Hematopoietic multipotent progenitor cell treated with erythropoietin and hydrocortisone succinate and interleukin-3 and kit ligand, for 6 days (in vitro differentiated cells): ENCODE measurements at places on chromosomes 6 and 20.

- DNase-seq, result peak; percentile 77
Measured at GRCh38 chr6:28330041-28330440, 5.9 kb downstream of the ZSCAN31 start.

DNA sequence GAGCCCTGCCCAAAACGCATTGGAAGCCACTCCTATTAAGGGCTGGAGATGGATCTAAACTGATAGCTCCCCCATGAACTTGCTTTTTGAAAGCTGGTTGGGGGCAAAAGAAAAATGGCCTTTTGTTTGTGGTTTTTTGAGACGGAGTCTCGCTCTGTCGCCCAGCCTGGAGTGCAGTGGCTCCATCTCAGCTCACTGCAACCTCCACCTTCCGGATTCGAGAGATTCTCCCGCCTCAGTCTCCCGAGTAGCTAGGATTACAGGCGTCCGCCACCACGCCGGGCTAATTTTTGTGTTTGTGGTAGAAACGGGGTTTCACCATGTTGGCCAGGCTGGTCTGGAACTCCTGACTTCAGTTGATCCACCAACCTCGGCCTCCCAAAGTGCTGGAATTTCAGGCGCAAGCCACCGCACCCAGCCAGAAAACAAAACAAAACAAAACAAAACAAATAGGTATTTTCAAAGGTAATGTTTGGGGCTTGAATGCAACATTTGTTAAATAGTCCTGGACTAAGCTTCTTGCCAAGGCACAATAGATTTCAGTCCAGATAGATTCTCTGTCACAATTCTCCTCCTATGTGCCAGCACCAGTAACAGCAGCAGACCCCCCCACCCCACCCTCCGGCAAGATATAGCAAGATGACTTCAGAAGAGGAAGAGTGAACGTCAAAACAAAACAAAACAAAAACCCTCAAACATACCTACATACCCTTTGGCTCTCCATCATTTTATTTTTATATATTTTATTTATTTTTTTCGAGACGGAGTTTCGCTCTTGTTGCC lies 26.5 kb upstream of the ABT1 start:
- peak; percentile 59 for DNase-seq

DNA sequence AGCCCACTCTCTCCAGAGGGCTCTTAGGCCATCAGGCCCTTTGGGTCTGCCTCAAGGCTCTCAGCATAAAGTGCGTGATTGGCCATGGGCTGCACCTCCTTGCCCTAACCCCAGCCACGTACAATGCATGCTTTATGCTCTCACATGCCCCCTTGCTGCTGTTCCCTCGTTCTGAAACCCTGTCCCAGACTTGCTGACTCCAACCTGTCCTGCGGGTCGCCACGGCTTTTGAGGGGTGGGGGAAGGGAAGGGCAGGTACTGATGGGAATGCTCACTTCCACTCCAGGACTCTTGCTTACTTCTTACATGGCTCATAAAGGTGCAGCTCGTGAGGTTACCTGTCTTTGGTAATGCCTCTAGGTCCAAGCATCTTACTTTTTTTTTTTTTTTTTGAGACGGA lies 6.0 kb downstream of the ARMC12 start:
- no peak for DNase-seq

- DNase-seq, result no peak
Measured at GRCh38 chr20:33784225-33784624, 26.9 kb upstream of the CHMP4B start.

DNA sequence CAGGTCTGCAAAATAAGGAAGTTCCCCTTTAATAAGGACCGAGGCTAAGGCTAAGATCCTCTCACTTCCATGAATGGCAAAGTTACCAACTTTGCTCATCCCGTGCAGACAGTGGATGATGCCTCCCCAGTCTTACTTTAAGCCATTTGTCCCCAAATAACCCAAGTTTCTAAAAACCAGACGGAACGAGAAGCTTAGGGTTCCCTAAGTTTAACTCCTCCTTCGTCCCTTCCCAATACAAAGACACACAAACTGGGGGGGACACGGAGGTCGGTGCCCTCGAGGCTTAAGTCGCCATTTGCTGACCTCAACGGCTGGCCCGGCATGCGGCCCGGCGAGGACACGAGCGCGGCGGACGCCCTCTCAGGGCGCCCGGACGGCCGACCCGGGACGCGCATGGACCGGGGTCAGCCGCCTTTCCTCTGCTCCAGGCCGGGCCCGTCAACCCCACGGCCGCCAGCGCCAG lies 527 bp downstream of the FBXO30 start:
- DNase-seq, result peak; percentile 68

- no peak for DNase-seq
Measured at GRCh38 chr20:40744818-40745175, 55.8 kb upstream of the MAFB start.

DNA sequence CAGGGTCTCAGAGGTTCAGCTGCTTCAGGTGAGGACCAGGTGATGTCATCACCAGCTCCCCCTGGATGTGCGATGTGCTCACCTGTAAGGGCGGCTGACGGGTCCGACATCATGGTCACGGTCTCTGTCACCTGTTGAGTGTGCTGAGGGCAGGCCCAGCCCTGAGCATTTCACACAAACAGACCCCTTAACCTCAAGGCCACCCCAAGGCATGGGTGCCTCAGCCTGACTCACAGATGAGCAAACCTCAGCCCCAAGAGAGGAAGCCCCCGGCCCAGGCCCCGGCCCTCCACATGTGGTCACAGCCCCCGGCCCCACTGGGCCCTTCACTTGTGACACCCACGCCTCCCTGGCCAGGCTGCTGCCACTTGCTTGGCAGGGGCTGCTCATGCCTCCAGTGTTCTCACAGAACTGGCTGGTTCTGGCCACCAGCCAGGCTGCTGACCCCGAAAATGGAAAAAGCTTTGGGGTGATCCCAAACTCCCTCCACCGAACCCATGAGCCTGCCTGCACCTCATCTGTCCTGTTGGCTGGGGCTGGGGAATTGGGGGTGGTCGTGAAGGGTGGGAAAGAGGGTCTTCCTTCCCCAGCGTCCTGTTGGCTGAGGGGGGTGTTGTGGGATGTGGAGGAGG lies 33.3 kb downstream of the PRR18 start:
- no peak for DNase-seq

DNA sequence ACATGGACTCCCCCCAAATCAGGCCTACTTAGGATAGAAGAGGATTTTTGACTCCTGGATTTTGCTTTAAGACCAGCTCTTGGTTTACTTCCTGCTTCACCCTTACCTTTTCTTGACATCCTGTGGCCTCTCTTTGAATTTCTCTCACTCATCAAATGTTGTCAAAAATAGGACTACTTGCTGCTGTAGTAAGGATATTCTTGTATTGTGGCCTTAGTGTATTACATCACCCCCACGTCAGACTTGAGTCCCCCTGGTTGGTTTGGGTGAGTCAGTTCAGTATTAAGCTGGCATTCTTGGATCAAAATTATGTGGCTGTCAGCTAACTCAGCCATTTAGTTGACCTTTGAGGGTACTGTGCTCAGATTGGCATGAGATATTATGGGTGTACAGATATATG lies 1.1 kb downstream of the TPX2 start:
- DNase-seq, result peak; percentile 54

- no peak for DNase-seq
Measured at GRCh38 chr6:144855812-144856531, 570.8 kb downstream of the UTRN start.

DNA sequence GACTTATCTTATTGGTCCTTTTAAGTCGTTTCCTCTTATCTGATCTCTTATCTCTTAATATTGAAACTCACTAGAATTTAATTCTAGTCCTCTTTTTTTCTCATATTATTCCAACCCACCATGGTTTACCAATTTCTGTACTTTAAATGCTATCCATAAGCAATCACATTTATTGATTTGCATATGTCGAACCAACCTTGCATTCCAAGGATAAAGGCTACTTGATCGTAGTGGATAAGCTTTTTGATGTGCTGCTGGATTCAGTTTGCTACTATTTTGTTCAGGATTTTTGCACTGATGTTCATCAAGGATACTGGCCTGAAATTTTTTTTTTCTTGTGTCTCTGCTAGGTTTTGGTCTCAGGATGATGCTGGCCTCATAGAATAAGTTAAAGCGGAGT lies 7.7 kb downstream of the DEFB125 start:
- no peak for DNase-seq

DNA sequence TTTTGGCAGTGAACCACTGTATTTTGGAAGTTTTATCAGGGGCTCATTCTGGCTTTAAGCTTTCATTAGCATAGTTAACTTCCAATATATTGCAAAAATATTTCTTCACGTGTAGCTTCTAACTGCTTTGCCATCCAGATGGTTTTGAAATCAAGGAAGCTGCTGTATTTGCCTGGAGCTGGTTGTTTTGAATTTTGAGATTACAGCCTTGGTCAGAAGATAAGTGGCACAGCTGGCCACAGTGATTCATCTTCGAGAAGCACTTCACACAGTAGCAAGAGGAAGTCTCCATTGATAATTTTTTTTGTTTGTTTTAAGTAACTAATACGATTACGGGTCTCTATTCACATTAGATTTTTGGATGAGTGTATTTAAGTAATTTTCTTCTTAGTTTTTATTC lies 3.8 kb downstream of the APCDD1L start:
- peak; percentile 32 for DNase-seq

GRCh38 chr20:56429502-56429901 lies 17.4 kb downstream of the CASS4 start:
- DNase-seq, result peak; percentile 18

DNA sequence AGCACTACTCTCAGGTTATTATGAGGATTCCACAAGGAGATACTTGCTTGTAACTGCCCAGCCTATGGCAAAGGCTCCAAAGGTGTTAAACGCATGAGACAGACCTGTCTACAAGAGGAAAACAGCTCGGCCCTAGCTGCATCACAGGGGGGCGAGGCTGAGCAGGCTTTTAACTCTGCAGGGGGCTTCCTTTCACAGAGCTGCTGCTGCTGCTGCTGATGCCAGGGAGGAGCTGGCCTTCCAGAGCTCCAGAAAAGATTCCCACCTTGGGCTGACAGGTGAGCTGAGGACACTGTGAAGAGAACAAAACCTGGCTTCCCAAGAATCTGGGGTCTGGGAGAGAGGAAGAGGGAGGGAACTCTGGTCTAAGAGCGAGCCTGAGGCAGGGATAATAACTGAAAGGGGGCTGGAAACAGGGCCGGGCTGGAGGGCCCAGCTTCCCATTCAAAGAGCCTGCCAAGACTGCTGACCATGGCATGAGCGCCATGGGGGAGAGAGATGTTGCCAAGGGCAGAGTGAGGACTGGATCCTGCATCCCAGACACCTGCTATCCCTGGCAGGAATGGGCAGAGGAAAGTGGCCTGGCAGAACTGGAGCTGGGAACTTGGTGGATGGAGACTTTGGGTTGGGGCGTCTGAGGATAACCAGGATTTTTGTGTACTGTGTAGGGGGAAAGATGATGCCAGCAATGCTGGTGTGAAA lies 211.1 kb upstream of the LRFN2 start:
- no peak for DNase-seq

- no peak for DNase-seq
Measured at GRCh38 chr6:11639376-11640235, 102.1 kb downstream of the TMEM170B start.

- DNase-seq, result no peak
Measured at GRCh38 chr20:37231947-37232630, 29.5 kb downstream of the GHRH start.

DNA sequence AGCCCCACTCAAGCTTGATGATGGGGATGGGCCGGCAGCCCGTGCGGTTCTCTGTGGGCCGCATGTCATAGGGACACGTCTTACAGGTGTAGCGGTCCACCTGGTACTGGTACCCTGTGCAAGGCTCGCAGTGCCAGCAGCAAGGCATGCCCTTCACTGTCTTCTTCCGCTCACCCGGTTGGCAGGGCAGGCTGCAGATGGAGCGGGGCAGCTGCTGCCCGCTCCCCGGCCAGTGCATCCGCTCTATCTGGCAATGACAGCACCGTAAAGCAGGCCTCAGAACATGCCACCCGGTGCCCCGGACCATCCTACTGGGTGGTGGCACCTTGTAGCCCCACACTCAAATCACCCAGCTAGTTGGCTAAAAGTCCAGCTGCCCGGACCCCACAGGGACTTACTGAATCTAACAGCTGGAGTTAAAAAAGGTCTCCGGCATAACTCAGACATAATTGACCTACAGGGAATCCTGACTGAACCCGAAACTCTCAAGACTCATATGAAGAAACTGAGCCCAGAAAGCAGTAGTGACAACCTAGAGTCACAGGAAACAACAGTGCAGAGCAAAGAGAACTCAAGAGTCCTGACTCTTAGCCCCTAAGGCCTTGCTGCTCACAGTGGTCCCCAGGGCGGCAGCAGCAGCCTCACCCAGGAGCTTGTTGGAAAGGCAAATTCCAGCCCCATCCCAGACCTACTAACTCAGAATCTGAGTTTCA lies 109.4 kb downstream of the GRM4 start:
- DNase-seq, result no peak

DNA sequence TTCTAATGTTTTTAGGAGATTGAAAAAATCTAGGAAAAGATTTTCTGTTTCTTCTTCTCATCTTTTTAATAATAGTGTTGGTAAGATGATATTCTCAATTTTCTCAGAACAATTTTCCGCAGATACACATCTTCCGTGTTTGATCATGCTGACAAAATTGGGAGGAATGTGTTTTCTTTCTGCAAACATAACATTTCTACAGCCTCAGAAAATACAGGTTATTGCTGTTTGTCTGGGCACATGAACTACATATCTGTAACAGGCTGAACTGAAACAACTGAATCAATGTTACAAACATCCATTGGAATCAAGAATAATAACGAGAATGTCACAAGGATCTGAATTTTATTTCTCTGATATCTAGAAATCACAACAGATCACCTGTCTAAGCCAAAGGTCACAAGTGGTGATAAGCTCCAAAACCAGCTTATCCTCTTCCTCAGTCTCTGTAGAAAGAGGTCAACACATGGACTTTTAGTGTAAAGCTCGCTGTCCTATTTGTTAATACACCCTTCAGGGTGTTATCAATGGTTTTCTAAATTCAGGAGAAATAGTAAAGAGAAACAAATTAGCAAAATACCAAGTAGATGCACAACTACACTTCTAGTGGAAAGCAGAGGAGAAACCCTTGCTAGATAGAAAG lies 197.3 kb upstream of the MARCKS start:
- DNase-seq, result no peak

GRCh38 chr20:51434580-51435247 lies 107.8 kb downstream of the NFATC2 start:
- no peak for DNase-seq

GRCh38 chr6:152587473-152587872 lies 49.7 kb downstream of the SYNE1 start:
- peak; percentile 80 for DNase-seq

- DNase-seq, result no peak
Measured at GRCh38 chr6:135146162-135146934, 34.8 kb upstream of the MYB start.

DNA sequence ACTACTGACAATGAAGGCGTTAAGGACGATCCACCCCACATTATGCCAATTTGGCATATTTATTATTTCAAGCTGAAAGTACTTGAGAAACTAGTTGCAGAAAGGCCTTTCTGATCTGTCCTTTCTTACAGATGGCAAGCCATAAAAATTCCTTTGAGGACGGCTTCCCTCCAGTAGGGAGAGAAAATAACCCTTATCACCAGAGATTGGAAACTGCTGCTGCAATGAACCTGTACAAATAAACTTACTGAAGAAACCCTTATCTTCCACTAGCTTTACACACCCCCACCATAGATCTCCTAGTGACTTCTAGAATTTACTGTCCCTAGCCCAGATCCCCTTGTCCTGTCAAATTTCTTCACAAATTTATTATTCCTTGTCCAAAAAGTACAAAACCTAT lies 105.2 kb downstream of the MAP7 start:
- DNase-seq, result no peak
